ENCODE measurements at places on chromosomes 11 and 22.

GRCh38 chr11:83713708-83714107 lies 427.5 kb upstream of the CCDC90B start:
- peak; percentile 9 for DNase-seq

DNA sequence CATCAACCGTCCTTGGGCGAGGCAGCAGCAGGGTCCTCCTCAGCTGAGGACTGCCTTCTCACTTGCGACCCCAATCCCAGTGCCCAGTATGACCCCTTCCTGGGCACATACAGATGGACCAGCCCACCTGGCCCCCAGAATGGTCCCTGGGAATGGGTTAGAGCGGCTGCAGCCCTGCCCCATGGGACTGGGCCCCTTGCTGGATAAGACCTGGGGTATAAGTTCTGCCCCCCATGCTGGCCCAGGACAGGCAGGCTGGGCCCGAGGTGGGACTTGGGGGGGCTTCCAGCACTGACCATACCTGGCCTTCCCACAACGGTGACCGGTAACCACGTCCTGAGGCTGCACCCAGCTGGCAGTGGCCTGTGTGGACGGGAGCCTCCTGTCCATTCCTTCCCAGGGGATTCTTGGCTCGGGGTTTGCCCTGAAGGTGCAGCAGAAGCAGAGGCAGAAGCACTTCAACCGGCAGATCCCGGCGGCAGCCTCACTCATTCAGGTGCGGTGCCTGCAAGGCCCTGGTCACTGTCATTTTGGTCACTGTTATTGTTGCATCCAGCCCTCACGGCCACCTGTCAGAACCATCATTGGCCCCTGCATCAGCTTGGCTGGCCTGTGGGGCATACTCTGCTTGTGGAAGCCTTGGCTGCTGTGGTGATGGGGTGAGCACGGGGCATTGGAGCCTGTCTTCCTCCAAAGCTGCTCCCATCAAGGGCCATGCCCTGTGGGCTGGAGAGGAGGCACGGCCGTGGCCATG lies 114.8 kb downstream of the KCNQ1OT1 start:
- DNase-seq, result no peak

- no peak for DNase-seq
These were observed 62.0 kb downstream of the PHF21B start for GRCh38 chr22:44947846-44948245.

GRCh38 chr11:80815752-80816453 lies 1375.1 kb upstream of the TENM4 start:
- no peak for DNase-seq

GRCh38 chr11:8533332-8533731 lies 60.7 kb downstream of the STK33 start:
- DNase-seq, result no peak

DNA sequence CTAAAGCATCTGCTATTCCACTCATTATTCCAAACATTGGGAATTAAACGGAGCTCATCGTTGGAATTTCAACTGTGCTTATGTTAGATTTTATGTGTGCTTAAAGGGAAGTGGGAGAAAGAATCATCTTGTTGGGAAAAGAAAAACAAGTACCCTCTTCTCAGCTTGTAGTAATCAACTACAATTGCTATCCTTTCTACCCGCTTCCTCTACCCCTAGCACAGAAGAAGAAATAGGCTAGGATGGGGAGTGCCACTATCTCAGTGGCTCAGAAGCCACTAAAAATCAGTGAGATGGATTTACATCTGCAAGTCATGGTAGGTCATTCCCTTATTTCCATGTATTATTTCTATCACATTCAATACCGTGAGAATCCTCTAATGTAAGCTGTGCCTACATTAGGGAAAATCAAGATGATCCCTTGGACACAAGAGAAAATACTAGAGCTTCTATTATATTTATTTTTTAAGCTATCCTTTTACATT lies 97.9 kb upstream of the CD44 start:
- DNase-seq, result no peak

- no peak for DNase-seq
These were observed 345.0 kb downstream of the CADM1 start for GRCh38 chr11:115159207-115159606.

- DNase-seq, result no peak
These were observed 61.3 kb downstream of the BCL2L13 start for GRCh38 chr22:17699696-17700340.

- no peak for DNase-seq
These were observed 380.5 kb downstream of the TENM4 start for GRCh38 chr11:79060081-79060953.

- no peak for DNase-seq
These were observed 34.8 kb upstream of the MYOD1 start for GRCh38 chr11:17684550-17684949.
